ENCODE measurements at places on chromosomes 4 and X.

DNA sequence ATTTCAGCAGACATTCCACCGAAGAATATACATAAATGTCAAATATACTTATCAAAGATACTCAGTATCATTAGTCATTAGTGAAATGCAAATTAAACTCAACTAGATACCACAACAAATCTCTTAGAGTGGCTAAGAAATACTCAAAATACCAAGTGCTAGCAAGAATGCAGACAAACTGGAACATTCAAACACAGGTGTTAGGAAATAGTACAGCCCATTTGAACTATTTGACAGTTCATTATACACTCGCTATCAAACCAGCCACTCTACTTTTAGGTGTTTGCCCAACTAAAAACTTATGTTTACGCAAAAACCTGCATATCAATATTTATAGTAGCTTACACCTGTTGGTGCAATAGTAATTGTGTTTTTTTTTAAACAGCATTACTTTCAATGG, 8.8 kb downstream of the ADAM29 start:
- no peak for DNase-seq

DNA sequence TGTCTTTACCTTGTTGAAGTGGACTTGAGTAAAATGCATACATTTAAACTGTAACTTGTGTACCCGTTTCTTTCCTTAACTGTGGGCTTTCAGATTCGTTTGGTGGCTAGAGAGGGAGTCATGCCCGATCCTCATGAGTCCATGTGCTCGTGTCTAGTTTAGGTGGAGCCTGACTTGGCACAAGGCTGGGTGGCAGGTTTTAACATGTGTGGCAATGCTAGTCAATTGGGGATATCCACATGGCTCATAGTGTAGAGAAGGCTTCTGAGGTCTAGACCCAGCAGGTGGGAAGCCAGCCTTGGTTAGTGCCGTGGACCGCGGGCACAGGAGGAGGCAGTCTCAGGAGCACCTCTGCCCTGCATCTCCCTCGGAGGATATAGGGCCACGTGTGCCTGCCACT, 48.5 kb upstream of the CLCN4 start:
- DNase-seq = peak; percentile 12

- DNase-seq = no peak
These were observed 204.7 kb downstream of the SPRY1 start for GRCh38 chr4:123600987-123601904.

DNA sequence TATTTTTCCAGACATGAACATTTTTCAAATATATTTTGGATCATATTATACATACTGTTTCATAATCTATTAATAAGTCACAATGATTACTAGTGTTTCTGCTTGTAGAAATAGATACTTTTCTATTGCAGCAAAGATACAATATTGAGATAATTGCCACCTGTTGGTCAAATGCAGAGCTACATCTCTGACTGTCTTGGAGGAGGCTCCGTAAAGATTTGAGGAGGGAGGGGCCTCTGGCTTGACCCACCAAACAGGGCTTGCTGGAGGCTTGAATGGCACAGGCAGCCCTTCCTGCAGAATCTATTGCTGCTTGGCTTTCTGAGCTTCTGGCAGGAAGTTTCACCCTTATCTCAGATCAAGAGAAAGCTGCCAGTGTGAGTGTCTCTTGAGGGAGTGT, 99.3 kb upstream of the ARMCX2 start:
- no peak for DNase-seq

DNA sequence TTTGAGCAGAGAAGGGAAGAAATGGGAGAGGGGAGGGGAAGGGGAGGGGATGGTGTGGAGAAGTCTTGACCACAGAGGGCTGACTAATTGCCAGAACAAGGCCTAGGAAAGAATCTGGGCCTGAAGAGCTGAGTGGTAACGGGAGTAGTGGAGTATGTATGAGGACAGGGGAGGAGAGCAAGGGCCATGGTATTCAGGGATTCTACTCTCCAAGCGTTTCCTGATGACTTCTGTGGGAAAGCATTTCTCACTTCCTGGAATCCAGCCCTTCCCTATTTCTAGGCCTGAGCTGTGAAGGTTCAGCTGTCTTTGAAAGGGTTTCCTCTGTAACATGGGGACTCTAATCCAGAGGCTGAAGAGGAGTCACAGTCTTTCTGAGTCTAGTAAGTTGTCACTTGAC, 19.7 kb upstream of the SOX3 start:
- no peak for DNase-seq

- DNase-seq = no peak
These were observed 16.8 kb downstream of the SULT1B1 start for GRCh38 chr4:69743476-69744156.

DNA sequence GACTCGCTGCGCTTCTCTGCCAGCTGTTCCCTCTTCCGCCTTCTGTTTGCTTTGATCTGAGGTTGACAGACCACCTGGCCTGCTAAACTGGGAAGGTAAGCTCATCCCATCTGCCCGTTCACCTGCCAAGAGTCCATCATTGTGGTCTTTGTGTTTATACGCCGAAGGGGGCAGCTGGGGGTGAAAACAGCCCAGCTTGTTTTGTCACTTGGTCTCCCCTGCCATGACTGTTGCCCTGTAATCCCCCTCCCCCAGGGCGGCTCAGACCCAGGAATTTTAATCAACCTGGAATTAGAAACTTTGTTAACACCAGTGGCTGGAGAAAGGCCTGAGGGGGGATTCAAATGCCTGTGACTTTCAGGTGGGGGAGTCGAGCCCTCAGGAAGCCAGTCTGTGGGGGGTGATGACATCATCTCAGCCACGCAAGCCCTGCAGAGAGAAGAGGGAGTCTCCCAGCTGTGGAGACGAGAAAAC, 333.3 kb downstream of the BCOR start:
- DNase-seq = no peak

DNA sequence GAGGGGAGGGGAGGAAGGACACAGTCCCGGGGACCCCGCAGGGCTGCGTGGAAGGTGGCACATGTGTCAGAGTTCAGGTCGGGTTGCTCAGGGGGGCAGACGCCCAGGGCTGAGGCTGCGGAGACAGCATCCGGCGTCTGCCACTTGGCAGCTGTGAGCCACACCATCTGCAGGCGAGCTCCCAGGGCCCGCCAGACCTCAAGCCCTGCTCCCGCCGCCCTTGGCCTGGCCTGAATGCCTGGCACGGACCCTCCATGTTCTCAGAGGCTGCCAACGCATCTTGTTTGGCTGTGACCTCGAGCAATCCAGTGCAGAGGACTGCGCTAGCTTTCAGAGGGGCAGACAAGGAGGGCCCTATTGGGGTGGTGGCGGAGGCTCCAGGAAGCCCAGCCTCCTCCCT, 5.1 kb downstream of the BGN start:
- DNase-seq = no peak

GRCh38 chrX:154307202-154307601, 11.6 kb downstream of the TKTL1 start:
- no peak for DNase-seq

DNA sequence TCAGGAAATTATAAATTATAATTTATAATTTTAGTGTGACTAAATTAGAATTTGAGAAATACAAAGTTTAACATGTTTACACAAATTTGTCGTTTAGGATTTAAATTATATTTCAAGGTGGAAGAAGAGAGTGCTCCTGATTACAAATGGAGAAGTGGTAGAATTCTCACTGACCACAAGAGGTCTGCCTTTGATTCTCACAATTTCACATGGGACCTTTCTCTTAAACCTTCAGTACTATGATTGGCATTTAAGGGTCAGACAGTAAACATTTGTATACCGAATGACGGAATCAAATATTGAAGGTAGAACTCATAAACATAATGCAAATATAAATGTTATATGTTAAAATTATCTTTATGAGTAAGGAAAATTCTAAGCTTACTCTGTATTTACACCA, 171.7 kb downstream of the SLIT2 start:
- DNase-seq = no peak

DNA sequence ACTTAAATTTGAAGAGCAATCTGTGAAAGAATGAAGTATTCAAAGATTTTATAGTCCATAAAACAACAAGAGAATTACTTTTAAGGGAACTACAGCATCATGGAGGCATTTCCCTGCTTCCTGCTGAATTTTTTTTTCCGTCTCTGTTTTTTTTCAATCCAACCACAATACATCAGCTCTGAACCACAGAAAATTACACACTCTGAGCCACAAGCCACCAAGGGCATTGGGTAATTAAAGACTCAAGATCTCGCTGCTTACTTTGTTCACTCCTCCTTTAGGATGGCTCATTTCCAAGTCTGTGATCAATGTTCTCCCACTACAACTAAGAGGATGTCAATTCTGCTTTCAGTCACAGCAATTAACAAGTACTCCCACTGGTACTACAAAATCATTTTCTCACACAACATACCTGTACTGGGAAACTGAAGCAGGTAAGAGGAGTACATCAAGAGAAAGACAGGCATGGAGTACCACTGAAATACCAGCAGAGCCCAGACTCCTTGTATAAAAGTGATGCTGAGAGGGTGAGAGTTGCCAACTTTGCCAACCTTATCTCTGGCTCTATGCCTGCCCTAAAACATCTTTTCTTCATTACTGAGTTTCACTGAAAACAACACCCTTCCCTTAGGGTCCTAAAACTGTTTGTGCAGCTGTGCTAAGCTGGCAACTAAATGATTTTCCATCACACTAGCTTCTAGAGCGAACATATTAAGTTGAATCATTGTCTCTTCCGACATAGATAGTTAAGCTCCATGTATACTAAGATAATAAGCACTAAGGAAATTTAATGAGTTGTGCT, 105.8 kb upstream of the MAGEB18 start:
- no peak for DNase-seq

GRCh38 chr4:101954351-101954750, 163.8 kb downstream of the BANK1 start:
- DNase-seq = no peak

GRCh38 chr4:153589703-153590595, 94.1 kb upstream of the TLR2 start:
- no peak for DNase-seq

DNA sequence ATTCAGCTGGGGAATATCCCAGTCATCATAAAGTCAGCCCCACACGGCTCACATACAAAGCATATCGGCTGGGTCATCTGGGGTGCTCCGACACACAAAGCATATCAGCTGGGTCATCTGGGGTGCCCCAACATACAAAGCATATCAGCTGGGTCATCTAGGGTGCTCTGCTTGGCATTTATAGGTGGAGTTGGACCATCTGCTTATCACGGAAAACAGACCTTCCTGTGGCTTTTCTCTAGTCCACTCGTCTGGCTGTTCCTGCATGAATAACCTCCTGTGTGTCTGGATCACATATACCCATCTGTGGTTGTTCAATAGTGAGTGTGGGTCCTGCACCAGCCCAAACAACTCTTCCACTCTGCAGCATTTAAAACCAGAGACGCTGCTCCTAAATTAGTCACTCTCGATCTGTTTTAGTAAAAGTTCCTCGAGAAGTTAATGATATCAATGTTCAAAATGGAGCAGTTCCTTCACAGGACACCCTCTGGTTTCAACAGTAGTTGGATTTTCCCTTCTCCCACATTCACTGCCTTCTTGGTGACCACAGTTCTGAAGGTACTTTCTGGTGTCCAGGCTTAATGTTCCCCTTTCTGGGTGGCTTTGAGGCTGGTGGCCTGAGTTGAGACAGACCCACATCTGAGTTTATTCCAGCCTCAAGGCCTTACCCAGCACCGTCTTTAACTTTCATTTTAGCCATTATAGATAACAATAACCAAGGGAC, 70.0 kb upstream of the FRG1 start:
- DNase-seq = no peak

GRCh38 chr4:184457535-184458249, 16.7 kb downstream of the IRF2 start:
- DNase-seq = no peak

DNA sequence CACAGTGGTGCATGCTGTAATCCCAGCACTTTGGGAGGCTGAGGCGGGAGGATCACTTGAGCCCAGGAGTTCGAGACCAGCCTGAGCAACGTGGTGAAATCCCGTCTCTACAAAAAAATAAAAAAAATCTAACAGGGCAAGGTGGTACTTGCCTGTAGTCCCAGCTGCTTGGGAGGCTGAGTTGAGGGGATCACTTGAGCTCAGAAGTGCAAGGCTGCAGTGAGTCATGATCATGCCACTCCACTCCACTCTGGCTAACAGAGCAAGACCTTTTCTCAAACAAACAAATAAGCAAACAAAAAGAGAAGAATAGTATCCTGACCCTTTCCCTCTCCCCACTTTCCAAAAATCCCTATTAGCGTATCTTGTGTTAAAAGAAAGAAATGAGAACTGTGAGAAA, 52.7 kb downstream of the NPY1R start:
- DNase-seq = no peak

DNA sequence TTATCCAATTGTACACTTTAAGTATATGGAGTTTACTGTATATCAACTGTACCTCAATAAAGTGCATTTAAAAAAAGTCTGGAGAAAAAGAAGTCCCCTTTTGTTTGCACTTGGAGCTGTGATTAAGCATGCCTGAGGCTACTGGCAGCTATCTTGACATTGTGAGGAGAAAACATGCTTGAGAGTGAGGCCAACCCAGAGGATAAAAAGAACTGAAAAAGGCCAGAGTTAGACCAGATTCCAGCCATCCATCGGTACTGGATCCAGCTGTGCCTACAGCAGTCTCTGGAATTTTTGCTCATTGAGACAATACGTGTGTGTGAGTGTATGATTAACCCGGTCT, 57.4 kb downstream of the LGI2 start:
- no peak for DNase-seq

DNA sequence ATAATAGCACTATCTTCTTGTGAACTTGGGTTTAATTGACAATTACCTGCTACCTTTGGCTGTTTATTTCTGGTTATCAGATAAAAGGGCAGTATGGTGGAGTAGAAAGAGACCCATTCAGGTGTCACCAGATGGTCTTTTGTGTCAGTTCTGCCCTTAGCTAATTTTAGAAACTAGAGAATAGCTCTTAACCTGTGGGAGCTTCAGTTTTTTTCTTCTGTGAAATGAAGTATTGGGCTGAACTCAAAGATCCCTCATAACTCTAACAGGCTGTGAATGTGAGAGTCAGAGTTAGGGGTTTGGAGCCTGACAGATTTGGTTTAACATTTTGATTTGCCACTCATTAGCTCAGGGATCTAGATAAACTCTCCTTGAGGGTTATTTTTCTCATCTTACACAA, 335.2 kb downstream of the PPP1R2C start:
- no peak for DNase-seq

GRCh38 chr4:85398276-85398675, 76.7 kb upstream of the ARHGAP24 start:
- no peak for DNase-seq

- no peak for DNase-seq
These were observed 133.2 kb downstream of the TMEM164 start for GRCh38 chrX:110136136-110136535.

DNA sequence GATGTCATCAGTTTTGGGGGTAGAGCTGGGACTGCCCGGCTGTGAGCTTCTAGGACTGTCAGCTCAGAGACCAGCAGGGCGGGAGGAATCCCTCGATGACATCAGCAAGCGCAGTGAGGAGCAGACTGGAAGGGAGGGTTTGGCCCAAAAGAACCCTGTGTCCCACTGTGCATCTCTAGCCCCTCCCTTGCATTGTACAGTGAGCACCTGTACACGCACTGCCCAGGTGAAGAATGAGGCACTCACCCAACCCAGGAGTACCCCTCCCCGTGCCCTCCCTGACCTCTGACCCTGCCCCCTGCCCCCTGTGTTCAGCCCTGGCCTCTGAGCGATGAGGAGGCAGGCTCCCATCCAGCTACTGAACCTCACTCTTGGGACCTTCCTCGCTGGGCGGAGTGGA, 92.9 kb downstream of the HMX1 start:
- no peak for DNase-seq

GRCh38 chr4:141812158-141812557, 175.8 kb downstream of the IL15 start:
- no peak for DNase-seq

- DNase-seq = no peak
These were observed 14.9 kb downstream of the NRK start for GRCh38 chrX:105837232-105837631.

Measured in naive thymus-derived CD4-positive, alpha-beta T cell (primary cell).